ENCODE measurements at places on chromosomes 7 and 10.

GRCh38 chr10:62352356-62352970, 21.7 kb upstream of the ZNF365 start:
- DNase-seq = peak; percentile 58

- no peak for DNase-seq
Measured at GRCh38 chr10:30348378-30348776, 701 bp downstream of the MTPAP start.

- DNase-seq = no peak
Measured at GRCh38 chr7:13152755-13153154, 465.3 kb downstream of the ARL4A start.

- DNase-seq = no peak
Measured at GRCh38 chr7:95780665-95781064, 8.3 kb downstream of the DYNC1I1 start.

- DNase-seq = no peak
Measured at GRCh38 chr10:3077940-3078630, 10.7 kb downstream of the PFKP start.

GRCh38 chr7:93736668-93737369, 153.7 kb downstream of the TFPI2 start:
- no peak for DNase-seq

- no peak for DNase-seq
Measured at GRCh38 chr10:98846787-98847186, 388.9 kb downstream of the HPSE2 start.

DNA sequence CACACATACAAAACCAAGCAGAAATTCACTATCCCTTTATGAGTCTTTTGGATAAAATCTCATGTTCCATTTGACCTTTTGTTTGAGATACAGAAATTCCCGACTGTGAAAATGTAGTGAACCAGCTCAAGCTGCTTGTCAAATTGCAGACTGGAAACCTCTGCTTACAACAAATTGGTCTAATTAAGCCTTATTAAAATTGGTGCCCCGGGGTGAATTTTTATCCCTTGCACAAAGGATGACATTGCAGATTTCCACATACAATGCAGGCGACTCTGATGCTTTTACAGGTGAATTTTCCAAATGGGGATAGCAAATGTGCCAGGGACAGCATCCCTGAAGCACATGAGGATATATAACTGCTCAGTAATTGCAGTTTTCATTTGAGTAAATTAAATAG, 257.3 kb downstream of the BMPER start:
- no peak for DNase-seq

GRCh38 chr7:115572111-115572510, 458.5 kb downstream of the TFEC start:
- DNase-seq = no peak

DNA sequence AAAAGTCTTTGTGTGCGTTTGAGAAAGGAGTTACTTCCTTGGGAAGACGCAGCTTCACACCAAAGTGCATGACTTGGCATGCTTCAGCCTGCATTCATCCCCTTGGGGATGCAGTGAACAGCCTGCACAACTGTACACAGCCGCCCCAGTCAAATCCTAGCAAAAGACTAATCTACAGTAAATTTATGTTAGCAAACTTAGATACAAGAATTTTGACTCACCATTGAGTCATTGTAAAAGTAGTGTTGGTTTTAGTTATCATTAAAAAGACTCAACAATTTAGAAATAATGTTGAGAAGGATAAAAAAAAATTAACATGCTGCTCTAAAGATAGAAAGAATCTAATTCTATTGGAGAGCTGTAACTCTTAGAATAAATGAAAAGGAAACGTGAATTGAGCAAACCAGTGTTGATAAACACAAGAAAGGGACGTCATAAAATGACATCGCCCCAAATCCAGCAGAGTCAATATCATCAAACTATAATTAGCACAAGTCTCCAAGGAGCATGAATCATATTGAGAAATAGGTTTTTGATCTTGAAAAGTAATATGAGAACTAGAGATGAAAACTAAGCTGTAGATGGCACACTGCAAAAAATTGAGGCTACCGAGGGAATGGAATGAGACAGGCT, 11.9 kb upstream of the OPTN start:
- DNase-seq = no peak

- peak; percentile 19 for DNase-seq
Measured at GRCh38 chr10:27319752-27320431, 79.3 kb upstream of the ACBD5 start.

DNA sequence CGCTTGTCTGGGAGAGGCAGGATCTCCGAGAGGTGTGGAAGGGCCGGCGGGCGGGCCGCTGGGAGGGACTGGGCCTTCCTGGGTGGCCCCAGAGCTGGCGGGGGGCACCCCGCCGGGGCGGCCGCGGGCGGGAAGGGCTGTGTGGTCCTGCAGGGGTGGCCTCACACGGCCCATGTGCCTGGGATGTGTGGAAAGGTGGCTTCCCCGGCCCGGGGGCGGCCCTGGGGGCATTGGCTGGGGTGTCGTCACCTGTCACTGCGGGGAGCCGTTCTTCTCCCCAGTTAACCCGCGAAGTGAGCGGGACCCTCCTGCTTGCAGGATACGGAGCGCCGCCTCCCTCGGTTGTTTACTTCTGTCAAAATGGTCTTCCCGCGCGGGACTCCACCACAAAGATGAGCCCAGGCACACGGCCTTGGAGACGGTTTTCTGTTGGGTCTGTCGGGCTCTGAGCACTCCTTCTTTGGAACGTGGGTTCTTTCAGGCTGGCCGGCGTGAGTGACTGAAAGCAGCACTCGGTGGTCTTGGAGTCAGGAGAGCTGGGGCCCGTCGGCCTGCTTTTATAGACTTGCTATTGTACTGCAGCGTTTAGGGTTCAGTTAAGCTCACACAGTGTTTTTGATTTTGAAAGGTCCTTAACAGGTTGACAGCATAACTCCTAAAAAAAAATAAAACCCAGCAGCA, 700 bp downstream of the SMC3 start:
- peak; percentile 46 for DNase-seq

GRCh38 chr7:132140341-132140740, 435.9 kb downstream of the PLXNA4 start:
- no peak for DNase-seq

DNA sequence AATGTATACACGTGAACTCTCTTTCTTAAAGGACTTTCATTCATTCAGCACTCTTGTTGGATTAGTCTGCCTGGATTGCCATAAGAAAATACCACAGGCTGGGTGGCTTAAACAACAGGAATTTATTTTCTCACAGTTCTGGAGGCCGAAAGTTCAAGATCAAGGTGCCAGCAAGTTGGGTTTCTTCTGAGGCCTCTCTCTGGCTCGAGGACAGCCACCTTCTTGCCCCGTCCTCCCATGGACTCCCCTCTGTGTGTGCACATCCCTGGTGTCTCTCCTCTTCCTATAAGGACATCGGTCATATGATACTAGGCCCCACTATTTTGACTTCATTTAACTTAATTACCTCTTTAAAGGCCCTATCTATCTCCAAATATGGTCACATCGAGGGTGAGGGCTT, 110.4 kb upstream of the BMPER start:
- no peak for DNase-seq

GRCh38 chr10:52297747-52298146, 16.3 kb upstream of the DKK1 start:
- no peak for DNase-seq

DNA sequence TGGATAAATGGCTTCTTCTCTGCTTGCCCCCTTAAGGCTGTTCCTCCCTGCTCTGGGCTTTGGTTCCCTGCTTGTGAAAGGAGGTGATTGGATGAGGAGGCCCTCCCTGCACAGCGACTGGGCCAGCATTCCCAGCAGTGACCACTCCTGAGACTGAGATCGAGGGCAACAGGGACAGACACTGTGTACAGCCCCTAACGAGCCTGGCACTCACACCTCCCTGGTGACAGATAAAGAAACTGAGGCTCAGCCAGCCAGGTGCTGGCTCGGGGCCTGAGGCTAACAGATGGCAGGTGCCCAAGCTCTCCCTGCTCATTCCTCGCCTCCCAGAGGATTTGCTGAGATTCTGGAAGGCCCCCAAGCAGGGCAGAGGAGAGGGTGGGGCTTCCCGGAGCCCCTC, 12.0 kb upstream of the AQP1 start:
- DNase-seq = no peak

GRCh38 chr10:727162-727790, 37.8 kb upstream of the DIP2C start:
- no peak for DNase-seq

- DNase-seq = no peak
Measured at GRCh38 chr10:132987671-132988571, 45.6 kb upstream of the CFAP46 start.

Data from stimulated activated CD4-positive, alpha-beta T cell treated with anti-CD3 and anti-CD28 coated beads, Interleukin-4, amount 100 ng/mL, for 4 hours (primary cell).